Cardiac fibroblast (primary cell): ENCODE measurements at places on chromosomes 6 and 20.

DNA sequence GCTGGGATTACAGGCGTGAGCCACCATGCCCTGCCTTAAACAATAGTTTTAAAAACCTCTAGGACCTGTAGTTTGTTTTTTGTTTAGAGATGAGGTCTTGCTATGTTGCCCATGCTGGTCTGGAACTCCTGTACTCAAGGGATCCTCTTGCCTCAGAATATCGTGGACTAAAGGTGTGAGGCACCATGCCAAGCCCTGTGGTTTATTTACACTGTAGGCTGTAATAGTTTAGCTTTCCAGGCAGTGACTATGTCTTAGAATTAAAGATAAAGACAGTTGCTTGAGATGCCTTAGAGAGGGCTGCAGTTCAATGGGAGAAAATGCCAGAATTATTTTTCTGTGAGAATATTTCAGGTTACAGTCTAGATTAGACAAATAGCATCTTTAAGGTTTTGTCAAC lies 72.9 kb downstream of the SGK1 start:
- DNase-seq = peak; percentile 76

GRCh38 chr6:3575701-3576100 lies 118.9 kb upstream of the SLC22A23 start:
- no peak for DNase-seq

DNA sequence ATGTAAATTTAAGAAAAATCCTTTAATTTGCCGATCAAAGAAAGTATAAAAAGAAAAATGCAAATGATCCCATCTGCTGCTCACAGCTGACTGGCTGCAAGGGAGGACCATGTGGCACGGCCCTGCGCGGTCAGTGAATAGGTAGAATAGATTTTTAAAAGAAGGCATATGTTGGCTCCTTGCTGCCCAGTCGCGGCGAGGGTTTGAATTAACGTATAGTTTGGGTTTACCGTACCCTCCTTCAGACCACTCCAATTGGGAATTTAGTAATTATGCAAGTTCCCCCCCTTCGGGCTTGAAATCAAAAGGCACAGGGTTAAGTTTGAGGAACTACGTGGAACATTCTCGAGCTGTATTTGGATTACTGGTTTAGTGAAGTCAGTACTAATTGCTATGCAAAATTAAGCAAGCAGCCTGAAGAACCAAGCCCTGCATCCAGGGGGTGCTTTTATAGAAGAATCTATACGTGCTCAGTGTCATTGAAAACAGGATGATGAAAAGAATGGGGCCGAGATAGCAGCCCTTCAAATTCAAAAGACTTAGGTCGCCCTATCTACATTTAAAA lies 1.1 kb upstream of the BEND3 start:
- DNase-seq = no peak

GRCh38 chr6:118748311-118749062 lies 97.1 kb upstream of the CEP85L start:
- no peak for DNase-seq

DNA sequence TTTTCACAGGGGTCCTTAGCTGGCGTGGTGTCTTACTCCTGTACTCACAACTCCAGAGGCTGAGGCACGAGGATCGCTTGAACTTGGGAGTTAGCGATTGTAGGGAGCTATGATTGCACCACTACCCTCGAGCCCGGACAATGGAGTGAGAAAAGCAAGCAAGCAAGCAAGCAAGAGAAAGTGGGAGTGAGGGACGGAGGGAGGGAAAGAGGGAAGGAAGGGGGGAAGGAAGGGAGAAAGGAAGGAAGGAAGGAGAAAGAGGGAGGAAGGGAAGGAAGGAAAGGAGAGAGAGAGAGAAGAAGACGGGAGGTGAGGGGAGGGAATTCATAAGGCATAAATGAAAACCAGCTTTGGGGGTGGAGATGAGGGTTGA lies 120.5 kb downstream of the TRIM27 start:
- DNase-seq = no peak

GRCh38 chr6:16217156-16217721 lies 21.1 kb upstream of the GMPR start:
- no peak for DNase-seq
